Osteocyte (in vitro differentiated cells): ENCODE measurements at places on chromosomes 4 and X.

DNA sequence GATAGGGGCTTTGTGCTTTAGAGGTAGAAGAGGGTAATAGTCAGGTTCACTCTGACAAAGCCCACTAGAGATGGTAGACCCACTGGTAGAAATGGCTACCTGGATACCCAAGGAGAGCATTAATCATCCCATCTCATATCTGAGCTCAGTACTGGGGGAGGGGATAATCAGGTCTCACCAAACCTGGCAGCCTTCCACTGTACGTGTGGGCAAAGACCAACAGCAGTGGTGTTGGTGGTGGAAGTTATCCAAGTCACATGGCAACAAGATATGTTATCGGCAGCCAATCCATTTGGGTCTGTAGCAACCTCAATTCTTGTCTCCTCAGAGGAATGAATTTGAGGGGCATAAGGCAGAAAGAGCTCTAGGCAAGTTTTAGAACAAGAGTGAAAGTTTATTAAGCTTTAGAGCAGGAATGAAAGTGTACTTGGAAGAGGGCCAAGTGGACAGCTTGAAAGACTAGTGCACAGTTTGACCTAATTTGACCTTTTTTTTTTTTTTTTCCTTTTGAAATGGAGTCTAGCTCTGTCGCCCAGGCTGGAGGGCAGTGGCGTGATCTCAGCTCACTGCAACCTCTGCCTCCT, 67.0 kb upstream of the CXCL13 start:
- no peak for DNase-seq

DNA sequence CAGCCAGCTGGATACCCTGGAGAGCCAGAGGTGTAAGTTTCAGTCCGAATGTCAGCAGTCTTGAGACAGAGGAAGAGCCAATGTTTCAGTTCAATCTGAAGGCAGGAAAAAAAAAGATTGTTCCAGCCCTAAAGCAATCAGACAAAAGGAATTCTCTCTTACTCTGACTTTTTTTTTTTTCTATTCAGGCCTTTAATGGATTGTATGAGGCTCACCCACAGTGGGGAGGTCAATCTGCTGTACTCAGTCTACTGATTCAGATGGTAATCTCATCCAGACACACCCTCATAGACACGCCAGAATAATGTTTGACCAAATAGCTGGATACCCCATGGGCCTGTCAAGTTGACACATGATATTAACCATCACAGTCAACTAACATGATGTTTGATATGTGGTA, 51.9 kb downstream of the TEX13A start:
- no peak for DNase-seq

GRCh38 chr4:183934761-183935160, 29.7 kb downstream of the STOX2 start:
- no peak for DNase-seq

- no peak for DNase-seq
Observed at GRCh38 chr4:168796362-168797106, 213.5 kb downstream of the CBR4 start.

DNA sequence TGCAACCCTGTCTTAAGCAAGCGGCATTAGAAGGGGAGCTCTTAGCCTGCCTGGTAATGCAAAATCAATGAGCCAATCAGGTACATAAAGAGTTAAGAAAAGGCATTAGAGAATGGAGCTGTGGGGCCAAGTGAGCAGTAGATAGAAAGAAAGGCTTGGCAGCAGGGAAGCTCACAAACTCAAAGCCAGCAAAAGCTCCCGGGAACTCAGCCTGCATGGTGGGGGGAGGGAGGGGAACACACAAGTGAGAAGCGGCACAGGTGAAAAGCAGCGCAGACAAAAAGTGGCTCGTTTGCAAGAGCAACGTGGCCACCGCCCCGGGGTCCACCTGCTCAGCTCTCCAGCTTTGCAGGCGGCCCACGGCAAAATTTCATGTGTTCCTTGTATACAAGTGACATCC, 818.5 kb downstream of the FAM133A start:
- no peak for DNase-seq
